Naive B cell (primary cell): ENCODE measurements at places on chromosomes 2 and 18. TPM values are rescaled to one million over a fixed set of nuclear protein-coding genes. Genes with fewer than 3 reads are reported as not detected.

- H3K27ac ChIP-seq, result no peak overlapping the region
- H3K27me3 ChIP-seq, result no peaks in the 10 kb centered on the region
- no peak overlapping the region for H3K4me3 ChIP-seq
- no peak for DNase-seq
- H3K36me3 ChIP-seq, result no peaks in the 10 kb centered on the region
Measured at GRCh38 chr2:109694190-109694589, 80.0 kb downstream of the SOWAHC start.

DNA sequence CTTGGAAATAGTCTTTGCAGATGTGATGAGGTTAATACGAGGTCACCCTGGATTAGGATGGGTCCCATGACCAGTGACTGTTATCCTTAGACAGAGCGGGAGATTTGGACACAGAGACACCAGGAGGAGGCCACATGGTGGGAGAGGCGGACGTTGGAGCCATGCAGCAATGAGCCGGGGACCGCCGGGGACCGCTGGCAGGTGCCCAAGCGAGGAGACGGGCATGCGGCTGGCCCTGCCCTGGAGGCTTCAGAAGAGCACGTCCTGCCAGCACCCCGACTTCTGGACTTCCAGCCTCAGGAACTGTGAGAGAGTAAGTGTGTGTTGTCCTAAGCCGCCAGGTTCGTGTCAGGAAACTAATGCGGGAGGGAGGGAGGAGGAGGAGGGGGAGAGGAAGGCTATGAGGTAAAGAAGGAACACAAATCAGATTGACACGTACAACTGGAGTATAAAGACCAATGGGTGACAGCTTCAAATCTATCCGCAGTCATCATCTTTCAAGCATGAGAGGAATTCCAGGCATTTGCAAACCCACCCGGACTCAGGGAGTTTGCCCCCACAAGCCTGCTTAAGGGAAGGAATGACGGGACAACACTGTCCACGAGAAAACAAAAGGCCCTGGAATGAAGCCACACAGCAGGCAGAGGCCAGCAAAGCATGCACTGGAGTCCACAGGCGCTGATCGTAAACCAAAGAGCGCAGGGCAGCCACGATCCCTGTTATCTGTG, 11.6 kb upstream of the BOK start:
- no peaks in the 10 kb centered on the region for H3K4me1 ChIP-seq
- H3K4me3 ChIP-seq, result no peak overlapping the region
- peaks cover 10% of the 10 kb centered on the region for H3K27me3 ChIP-seq
- DNase-seq, result no peak
- no peak overlapping the region for H3K27ac ChIP-seq
- H3K36me3 ChIP-seq, result no peaks in the 10 kb centered on the region

- peaks cover 13% of the 10 kb centered on the region for H3K4me1 ChIP-seq
- no peak overlapping the region for H3K4me3 ChIP-seq
- DNase-seq, result no peak
- H3K27me3 ChIP-seq, result peaks cover 32% of the 10 kb centered on the region
- peaks cover 4% of the 10 kb centered on the region for H3K36me3 ChIP-seq
- no peak overlapping the region for H3K27ac ChIP-seq
Measured at GRCh38 chr2:6312367-6312766, 553.3 kb downstream of the CMPK2 start.

The DNAJC27 gene
- polyA plus RNA-seq, result 8.0 TPM
